ENCODE measurements at places on chromosomes 5 and 9.

DNA sequence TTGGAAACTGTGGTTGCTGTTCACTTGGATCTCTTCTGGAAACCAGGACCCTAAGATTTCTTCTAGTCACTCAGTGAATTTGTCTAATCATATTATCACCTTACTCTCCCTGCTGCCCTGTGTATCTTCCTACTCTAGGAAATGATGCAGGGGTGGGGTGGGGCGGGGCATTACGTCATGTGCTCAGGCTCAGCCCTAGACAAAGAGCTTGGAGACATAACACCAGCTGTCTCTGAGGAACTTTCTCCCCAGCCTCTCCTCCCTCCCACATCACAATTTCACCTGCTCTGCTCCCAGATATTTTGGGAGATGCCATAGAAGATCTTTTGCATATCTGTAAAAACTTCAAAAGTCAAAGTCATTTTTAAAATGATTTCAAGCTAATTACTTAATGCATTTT lies 470.4 kb downstream of the ZSWIM6 start:
- no peak for DNase-seq

- DNase-seq: no peak
These were observed 237.2 kb upstream of the CDH6 start for GRCh38 chr5:30956251-30956650.

DNA sequence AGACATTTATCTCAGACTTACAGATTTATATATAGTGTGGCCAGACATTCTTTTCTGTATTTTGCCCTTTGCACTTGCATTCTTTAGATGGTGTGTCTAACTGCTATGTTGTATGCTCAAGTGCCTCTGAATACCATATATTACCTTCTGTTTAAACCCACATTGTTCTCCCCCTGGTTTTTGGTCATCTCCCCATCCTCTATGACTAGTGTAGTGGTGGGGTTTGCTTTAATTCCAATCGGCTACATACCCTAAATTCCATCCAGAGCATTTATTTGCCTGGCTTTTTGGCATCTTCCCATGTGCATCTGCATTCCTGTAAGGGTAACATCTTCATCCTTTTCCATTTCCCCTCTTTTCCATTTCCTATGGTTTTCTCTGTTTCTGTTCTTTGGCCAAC lies 271.0 kb upstream of the SLC30A5 start:
- DNase-seq: no peak

DNA sequence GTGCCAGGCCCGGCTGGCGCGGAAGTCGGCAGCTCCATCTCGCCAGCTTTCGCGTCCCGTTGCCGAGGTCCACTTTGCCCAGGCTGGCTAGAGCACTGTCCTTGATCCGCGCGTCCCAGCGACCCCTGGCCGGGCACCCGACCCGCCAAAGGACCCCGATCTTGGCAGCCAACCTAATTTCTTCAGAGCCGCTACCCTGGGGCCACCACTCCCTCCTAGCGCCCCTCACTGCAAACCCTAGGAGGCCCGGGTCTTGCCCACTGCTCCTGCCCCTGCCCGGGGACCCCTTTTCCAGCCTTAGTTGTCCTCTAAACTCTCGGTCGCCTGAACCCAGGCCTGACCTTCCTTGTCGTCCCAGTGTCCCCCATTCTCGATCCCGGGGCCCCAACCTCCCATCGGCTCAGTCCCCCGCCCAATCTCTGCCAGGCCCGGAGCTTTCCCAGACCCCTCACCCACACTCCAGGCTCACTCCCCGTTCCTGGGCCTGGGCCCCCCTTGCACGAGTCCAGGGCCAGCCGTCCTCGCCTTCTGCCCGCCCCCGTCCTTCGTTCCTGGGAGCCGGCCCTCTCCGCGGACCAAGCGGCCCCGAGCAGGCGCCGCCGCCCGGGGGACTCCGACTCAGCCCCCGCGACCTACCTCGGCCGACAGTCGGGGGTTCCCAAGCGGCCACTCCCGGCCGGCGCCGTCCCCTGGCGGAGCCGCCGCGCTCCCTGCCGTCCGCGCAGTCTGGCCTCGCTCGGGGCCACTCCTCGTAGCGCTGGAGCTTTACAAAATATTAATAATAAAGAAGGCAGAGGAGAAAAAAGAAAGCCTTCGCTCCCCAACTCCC lies 701 bp upstream of the LMX1B start:
- DNase-seq: no peak

- DNase-seq: no peak
These were observed 116.1 kb upstream of the ACTBL2 start for GRCh38 chr5:57598756-57599155.

- no peak for DNase-seq
These were observed 25.0 kb downstream of the LMNB1 start for GRCh38 chr5:126801992-126802294.

DNA sequence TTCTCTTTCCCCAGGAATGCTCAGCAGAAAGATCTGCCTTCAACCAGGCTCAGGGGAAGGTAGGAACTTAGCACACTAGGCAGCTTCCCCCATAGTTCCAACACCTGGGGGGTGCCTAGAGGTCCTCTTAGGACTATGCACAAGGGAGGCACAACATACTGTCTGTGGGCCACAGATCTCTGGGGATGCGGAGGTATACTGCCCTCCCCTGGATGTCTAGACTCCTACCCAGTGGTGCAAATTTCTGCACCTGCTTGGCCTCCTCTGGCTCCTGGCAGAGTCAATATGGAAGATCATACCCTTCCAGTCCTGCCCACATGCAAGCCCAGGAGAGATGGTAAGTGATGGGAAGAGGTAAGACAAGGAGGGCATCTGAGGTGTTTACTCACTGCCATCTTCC lies 247.5 kb upstream of the DAPK1 start:
- no peak for DNase-seq

DNA sequence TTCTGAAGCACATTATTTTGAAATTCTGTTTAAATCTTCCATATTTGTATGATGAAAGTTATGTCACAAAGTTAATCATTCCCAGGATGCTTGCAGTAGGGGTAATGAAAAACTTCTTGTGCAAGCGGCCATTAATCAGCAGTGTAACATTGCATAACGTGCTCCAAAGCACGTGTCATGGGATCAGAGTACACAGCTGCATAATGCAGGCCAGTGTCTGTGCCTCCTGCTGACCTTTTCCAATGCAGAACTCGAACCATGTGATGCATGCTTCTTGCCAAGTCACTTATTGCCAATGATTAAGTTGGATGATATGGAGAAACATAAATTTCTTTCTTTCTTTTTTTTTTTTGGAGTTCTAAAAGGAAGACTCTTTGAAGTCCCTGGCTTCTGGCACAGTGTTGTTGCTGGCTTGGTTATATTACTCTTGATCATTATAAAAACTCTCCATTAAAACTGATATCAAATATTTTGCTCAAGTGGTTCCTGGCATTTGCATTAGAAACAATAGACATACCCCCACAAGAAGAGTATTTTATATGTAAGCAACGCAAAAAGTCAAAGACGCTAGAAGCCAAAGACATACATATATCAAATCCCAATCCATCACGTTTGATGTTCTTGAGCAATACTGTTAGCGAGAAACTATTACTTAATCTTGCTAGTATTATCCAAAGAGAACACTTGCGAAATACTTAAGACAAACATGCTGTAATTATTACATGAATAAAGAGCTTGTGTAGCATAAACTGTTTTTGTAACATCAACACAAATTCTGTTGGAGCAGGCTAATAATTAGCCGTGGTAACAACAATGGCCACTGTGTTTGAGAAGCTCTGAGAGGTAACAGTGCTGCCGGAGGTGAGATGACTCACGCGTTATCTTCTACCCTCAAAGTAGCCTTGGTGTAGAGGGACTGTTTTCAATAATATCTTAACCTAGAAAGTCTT lies 164.2 kb downstream of the AUH start:
- DNase-seq: no peak

DNA sequence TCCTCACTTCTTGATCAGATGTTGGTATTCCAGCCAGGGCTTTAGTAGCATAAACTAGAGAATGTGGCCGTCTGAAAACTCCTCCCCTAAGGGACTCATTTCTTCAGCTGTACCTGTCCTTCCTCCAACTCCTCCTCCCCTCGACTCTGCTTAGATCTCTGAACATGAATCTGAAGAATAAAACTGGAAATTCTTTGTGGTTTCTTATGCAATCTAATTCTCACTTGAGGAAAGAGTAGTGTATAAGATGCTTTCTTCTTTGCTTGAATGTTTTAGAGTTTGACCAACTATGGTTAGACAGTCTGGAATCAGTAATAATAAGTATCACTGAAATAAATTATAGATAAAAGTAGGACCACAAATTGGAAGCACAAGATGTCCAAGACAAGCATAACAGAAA lies 128.5 kb downstream of the LRRC70 start:
- DNase-seq: no peak

DNA sequence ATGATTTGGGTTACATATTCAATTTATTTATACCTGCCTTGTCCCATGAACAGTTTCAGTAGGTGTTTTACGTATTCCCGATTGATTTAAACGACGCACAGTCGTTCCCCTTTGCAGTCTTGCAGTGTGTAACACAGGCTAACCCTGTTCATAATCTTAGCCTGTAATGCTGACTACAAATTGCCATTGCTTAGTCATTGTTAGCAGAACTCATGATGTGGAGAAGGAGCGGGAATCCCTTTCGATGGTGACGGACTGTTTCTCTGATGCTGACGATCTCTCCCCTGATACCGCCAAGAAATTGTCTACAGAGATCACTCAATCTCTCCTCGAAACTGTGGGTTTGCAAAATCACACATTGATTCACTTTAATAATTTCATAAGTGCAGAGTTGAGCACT lies 93.2 kb downstream of the MRPL36 start:
- no peak for DNase-seq

DNA sequence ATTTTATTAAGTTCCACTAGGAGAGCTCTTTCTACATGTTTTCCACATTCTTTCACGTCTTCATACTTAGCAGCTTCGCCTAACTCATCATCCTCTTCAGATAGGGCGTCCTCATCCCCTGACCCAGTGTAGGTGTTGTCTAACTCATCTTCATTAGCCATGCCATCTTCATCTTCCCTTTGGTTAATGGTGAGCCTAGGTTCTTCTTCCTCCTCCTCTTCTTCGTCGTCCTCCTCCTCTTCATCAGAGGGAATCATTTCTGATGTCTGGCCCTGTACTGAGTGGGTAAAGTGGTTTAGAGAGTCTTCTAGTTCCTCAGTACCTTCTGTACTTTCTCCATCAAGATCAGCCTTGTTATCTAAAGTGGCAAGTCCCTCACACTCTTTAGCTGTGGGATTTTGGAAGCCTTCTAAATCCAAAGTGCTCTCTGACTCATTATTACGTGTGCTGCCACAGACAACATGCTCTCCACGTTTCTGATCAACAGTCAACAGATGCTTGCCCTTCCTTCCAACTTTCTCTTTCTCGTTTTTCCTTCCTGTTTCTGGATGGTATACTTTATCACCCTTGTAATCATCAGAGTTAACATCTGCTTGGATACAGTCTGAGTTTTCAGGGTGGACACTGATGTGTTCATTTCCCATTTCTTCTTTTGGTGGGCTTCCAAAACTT lies 31.1 kb downstream of the TUT7 start:
- DNase-seq: no peak

GRCh38 chr5:41414598-41414997 lies 95.8 kb downstream of the PLCXD3 start:
- DNase-seq: no peak

DNA sequence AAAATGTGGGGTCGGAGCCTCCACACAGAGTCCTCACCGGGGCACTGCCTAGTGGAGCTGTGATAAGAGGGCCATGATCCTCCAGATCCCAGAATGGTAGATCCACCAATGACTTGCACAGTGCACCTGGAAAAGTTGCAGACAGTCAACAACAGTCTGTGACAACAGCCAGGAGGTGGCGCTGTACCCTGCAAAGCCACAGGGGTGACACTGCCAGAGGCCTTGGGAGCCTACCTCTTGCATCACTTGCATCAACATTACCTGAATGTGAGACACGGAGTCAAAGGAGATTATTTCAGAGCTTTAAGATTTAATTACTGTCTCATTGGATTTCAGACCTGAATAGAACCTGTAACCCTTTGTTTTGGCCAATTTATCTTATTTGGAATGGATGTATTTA lies 614.1 kb upstream of the CDH9 start:
- no peak for DNase-seq

DNA sequence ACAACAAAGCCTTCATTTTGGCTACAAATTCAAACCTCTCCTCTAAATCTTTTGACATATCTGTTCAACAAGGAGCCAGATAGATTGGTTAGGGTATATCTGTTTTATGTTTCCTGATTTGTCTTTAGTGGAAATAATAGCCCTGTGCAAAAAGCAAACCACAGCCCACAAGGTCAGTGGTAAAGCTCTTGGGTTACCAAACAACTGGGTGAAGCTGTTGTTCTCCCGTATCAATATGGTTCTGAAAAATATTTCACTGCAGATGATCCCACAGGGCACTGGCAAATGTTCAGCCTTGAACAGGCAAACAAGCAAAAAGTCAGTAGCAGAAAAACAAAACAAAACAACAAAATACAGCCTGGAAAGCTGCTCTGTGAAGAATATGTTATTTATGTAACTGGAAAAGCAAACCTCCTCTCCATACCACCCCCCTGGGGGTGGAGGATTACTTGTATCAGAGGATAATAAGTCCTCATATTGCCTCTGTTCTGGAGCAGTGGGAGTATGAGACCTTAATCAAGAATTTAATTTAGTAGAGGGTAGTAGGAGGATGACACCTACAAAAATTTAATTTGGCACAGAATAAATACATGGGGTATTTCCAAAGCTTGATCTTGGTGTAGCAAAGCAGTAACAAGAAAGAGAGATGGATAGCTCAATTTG lies 20.8 kb upstream of the PTBP3 start:
- DNase-seq: no peak

- DNase-seq: no peak
These were observed 1388.3 kb upstream of the C9orf72 start for GRCh38 chr9:28961623-28962022.

- DNase-seq: no peak
These were observed 49.7 kb upstream of the GLDC start for GRCh38 chr9:6695121-6695814.

GRCh38 chr5:143142596-143143435 lies 260.7 kb downstream of the NR3C1 start:
- no peak for DNase-seq

DNA sequence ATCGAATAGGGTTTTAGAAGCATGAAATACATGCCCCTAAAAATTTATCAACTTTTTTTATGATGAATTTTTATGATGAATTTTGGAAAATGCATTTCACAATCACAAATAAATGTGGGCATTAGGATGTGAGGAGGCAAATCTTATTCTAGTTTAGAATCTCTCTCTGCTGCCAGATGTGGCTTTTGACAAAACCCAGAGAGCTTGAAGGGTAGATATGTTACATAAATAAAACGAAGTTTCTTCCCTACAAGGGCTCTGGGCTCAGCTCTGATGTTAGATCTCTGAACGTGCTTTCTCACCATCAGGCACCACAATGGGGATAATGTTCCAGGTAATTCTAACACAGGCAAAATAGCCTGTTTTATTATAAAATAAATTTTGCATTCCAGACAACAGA lies 102.3 kb upstream of the ADAMTSL1 start:
- DNase-seq: no peak

Measured in stimulated activated CD4-positive, alpha-beta T cell treated with anti-CD3 and anti-CD28 coated beads, TNF-alpha, amount 100 ng/mL, for 4 hours (primary cell).